GM23248 (cell line): ENCODE measurements at places on chromosomes 3 and 15. TPM values are rescaled to one million over a fixed set of nuclear protein-coding genes. Genes with fewer than 3 reads are reported as not detected.

- no peak for DNase-seq
Measured at GRCh38 chr15:48516121-48516520, 129.4 kb downstream of the FBN1 start.

GRCh38 chr3:121819236-121819635, 15.6 kb downstream of the IQCB1 start:
- DNase-seq: no peak

DNA sequence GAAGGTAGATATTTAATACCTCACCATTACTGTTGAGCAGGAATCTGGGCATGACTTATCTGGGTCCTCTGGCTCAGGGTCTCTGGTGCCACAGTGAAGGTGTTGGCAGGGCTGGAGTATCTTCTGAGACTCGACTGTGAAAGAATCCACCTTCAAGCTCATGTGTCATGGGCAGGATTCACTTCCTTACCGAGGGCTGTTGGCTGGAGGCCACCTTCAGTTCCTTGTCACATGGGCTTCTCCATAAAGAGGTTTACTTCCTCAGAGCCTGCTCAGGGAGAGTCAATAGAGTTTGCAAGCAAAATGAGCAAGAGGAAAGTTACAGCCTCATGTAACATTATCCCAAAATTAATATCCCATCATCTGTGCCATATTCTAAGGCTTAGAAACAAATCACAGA, 459.5 kb downstream of the NR2F2 start:
- no peak for DNase-seq

- DNase-seq: no peak
Measured at GRCh38 chr15:65309882-65310418, 5.5 kb downstream of the RNU5B-1 start.

The WDR49 gene
- polyA plus RNA-seq: not detected in 2 replicates

GRCh38 chr3:186909078-186909853, 21.1 kb upstream of the ST6GAL1 start:
- no peak for DNase-seq

The CD276 gene
- polyA plus RNA-seq: 104 TPM in 2 replicates

DNA sequence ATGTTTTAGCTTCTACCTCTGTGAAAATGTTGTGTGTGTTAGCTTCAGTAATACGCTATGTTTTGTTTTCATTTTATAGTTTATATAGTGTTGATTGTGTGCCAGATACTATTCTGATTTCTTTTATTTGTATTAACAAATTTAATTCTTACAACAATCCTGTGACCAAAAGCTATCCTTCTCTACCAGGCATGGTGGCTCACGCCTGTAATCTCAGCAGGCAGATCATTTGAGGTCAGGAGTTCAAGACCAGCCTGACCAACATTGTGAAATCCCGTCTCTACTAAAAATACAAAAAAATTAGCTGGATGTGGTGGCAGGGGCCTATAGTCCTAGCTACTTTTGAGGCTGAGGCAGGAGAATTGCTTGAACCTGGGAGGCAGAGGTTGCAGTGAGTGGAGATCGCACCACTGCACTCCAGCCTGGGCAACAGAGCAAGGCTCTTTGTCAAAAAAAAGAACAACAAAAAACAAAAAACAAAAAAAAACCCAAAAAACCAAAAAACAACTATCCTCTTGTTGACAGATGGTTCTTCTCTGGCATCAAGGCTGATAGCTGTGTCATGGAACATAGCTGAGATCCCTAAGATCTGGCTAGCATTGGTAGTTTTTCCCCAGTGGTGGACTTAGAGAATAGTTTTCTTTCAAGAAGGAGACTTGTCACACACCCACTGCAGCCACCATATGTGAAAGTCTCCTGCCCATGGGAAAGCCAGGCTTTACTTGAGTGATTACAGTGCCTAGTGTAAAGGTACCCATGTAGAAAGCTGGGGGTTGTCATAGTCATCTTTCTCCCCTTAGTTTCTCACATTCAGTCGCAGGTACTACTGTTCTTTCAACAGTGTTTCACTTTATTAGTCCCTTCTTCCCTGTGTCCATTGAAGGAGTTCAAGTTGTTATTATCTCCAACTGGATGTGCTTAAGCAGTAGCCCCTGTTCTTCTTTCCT, 116.5 kb downstream of the UBE2E2 start:
- DNase-seq: no peak
